ENCODE measurements at places on chromosomes 7 and 10.
A peak's percentile ranks its signal among the peaks of the same experiment; 100 is the strongest.

DNA sequence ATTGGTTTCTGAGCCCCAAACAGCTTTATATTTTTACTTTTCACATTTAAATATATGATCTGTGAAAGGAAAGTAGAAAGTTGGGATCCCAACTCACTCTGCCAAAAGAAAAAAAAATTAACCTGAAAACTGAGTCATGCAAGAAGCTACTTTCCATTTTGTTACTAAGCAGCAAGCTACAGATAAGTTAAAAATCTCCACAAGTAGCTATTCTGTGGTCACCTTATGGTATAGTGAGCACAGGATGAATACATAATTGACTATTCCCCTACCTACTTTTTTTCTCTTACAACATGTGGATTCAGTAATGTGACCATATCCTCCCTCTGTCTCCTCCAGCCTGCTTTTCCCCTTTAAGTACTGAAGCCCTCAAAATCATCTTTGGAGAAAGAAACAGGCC, 30.3 kb upstream of the CREB3L2 start:
- DNase-seq = no peak

GRCh38 chr7:1539882-1540775, 9.6 kb downstream of the MAFK start:
- DNase-seq = no peak

- no peak for DNase-seq
These were observed 1.3 kb upstream of the CUEDC2 start for GRCh38 chr10:102433619-102434046.

DNA sequence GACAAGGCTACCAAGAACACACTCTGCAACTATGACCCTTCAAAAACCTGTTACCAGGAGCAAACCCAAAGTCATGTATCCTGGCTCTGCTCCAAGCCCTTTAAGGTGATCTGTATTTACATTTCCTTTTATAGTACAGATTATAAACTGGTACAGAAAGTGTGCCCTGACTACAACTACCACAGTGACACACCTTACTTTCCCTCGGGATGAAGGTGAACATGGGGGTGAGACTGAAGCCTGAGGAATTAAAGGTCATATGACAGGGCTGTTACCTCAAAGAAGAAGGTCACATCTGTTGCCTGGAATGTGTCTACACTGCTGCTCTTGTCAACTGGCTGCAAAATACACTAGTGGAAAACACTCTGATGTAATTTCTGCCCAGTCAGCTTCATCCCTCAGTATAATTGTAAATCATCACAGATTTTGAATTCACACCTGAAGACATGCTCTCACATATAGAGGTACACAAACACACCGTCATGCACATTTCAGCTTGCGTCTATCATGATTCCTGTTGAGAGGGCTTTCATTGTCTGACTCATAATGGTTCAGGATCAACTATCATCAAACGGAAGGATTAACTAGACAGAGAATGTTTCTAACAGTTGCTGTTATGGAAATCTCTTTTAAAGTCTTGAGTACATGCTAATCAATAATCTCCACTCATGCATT, 318.3 kb downstream of the NXPH1 start:
- no peak for DNase-seq

DNA sequence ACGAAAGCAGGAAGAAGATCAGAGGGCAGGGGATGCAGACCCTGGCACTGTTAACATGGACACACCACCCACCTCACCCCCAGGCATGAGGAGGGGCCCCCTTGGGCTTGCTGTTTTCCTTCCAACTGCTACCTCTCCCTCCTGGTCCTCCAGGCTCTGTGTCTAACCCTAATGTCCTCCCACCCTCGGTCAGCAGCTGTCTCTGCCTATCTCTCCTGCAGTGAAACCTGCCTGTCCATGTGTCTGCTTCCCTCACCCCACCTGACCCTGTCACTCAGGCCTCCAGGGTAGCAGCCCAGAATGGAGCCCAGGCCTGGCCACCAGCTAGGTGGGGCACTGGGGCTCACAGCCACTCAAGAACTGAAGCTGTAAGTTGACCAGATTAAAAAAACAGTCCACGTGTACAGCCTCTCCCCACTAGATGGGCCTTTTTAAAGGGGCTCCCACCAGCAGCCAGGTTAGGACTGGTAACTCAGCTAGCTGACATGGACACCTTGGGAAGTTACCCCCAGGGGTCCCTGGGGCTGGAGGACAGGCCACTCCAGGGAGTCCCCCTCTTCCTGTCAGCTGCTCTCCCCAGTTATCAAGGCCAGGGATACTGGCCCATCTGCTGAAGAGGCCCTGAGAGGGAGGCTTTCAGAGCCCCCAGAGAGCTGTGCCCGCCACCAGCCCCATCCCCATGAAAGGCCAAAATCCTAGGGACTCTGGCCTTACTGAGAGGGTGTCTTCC, 1.5 kb downstream of the SMARCD3 start:
- DNase-seq = no peak

DNA sequence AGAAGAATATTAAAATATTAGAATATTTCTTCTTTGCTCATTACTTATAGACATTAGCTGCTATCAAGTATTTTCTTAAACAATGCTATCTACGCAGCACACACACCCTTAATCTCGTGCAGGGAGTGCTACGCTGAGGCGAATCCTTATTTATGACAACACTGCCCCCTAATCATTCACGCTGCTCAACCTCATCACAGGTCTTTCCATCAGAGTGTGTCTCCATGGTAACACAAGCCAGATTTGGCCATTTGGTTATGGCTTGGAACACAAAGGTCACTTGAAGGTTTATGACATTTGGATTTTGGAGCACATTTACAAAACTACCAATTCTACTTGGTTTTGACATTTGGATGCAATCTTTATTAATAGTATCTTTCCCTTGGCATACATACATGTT, 45.4 kb upstream of the MYO3A start:
- no peak for DNase-seq

GRCh38 chr7:158052381-158053060, 535.1 kb downstream of the PTPRN2 start:
- DNase-seq = no peak

GRCh38 chr7:138978541-138979184, 2.5 kb downstream of the KIAA1549 start:
- no peak for DNase-seq

- no peak for DNase-seq
These were observed 750.2 kb upstream of the IGFBP3 start for GRCh38 chr7:46671108-46671769.

GRCh38 chr7:7369134-7369533, 166.5 kb downstream of the COL28A1 start:
- no peak for DNase-seq

GRCh38 chr7:116316838-116317628, 106.7 kb downstream of the TES start:
- DNase-seq = peak; percentile 95

- no peak for DNase-seq
These were observed 39.8 kb downstream of the WBP1L start for GRCh38 chr10:102783568-102783967.

DNA sequence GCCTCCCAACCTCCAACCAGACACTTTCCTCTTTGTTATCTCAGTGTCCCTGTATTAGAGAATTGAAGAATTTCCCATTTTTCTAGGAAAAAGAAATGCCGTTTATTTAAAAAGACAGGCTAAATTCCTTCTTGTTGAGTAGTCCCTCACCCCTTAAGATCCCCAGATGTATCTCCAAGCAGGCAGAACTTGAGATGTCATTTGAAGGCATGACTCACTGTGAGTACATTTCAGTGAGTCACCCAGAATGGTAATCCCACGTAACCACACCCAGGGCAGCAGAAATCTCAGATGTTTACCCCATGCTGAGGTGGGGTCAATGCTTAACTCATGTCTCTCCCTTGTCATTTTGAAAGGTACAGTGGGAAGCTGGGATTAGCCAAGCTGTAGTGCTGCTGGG, 4.4 kb downstream of the ZNF655 start:
- peak; percentile 96 for DNase-seq

DNA sequence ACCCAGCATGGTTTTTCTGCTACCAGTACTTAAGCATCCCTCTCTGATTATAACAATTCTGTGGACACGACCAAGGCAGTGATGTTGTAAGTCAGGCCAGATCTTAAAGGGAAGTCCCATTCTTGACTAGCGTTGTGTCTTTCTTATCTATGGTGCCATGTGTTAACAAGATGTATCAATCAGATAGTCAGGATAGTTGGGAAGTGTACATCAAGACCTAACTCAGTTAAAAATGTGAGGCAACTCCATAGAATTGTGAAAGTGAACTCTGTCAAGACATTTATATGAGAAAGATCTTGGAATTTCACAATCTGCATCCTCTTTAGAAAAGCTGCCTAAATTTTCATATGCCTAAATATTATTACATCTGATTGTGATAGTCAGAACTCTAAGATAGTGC, 341.7 kb upstream of the SEMA3D start:
- DNase-seq = peak; percentile 28

- no peak for DNase-seq
These were observed 102.5 kb downstream of the RAMP3 start for GRCh38 chr7:45259966-45260646.

DNA sequence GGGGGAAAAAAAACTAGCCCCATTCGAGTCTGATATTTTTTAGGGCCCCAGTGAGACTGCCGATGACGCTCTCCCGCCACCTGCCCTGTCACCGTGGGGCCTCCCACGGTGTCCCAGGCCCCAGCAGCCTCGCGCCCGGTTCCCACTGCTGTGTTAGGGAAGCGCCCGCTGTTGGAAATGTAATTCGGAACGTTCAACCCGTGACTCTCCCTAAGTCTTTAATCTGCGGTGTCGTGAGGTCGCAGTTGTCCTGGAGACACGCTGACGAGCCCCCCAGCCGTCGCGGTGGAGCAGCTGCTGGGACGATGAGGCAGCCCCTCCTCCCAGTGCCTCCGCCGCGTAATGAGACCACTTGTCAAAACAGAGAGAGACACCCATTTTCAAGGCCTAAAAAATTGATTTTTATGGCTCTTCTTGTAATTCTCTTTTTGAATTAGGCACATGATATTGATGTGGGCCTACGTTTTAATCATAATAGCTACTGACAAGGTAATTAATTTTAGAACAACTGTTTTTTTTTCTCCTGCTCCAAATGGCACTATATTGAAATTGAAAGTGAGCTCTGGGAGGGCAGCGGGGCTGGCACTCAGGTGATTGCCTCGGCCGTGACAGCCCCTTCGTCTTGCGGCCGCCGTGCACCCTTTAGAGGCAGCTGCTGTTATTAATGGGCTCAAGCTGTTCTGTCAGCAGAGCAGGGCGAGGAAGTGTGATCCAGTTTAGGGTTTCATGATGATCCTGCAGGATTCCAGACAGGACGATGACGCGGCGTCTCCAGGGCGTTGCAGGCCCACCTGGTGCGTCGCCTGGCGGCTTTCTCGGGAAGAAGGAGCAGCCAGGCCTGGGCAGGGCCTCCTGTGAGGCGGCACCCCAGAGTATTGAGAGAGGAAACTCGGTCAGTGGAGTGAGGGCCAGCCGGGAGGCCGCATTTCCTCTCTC, 63.3 kb downstream of the NKX6-2 start:
- no peak for DNase-seq

DNA sequence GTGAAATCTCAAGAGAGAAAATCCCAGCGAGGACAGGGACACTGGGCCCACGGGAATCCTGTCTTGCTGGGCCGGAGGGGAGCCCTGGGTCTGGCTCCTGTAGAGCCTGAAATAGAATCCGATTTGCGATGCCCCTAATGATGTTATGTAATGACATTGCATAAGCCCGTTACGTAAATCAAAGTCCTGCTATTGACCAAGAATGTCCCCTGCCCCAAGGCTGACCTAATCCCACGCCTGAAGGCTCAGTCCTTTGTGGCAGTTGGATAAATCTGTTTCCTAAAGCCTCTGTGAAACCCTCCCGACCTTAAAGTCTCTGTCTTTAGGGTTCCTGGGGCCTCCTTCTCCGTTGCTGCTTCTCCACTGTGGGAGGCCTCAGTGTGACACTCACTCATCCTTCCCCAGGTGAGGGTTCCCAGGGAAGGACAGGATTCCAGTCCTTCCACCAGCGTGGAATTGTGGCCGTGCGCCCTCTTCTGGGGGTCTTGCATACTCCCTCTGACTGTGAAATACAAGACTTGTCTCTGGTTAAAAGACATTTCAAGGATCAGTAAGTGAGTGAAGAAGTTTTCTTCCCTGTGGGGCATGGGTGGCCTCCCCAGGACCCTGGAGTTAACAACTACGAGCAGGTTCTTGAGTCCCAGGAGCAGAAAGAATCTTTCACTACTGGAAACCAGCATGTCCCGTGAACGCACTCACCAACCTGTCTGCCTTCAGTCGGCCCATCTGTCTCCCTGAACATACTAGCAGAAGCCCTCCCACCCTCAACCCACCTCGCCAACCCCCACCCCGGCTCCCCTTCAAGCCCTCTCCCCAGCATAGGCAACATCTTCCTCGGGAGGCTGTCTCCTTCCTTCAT, 19.8 kb downstream of the ZNF467 start:
- DNase-seq = no peak

DNA sequence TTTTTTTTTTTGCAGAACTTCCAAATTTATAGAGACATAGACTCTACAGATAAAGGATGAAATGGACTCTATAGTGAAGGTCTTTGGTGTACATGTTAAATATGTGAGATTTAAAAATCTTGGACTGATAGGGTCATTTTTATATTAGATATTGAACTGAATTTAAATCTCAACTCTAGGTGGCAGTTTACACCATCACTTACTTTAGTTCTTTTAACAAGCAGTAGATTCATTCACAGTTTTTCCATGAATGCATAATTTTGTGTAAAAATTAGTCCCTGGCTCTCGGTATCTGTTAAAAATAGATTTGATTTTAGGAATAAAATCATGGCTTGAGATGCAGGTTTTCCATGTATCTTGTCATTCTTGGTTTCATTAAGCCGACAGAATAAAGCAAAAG, 31.1 kb upstream of the SNX13 start:
- no peak for DNase-seq

GRCh38 chr10:7533657-7534479, 123.0 kb upstream of the SFMBT2 start:
- DNase-seq = no peak
